ENCODE measurements at places on chromosomes 2 and 18.

- no peak for DNase-seq
- no peak overlapping the region for H3K27ac ChIP-seq
- no peak overlapping the region for H3K4me3 ChIP-seq
- no peaks in the 10 kb centered on the region for H3K27me3 ChIP-seq
- H3K36me3 ChIP-seq = peaks cover 9% of the 10 kb centered on the region
- no peaks in the 10 kb centered on the region for H3K4me1 ChIP-seq
These were observed 145.3 kb upstream of the DAPL1 start for GRCh38 chr2:158649846-158650245.

- no peak for DNase-seq
- H3K4me3 ChIP-seq = no peak overlapping the region
- no peak overlapping the region for H3K27ac ChIP-seq
- H3K36me3 ChIP-seq = peaks cover 59% of the 10 kb centered on the region
- H3K4me1 ChIP-seq = peaks cover 4% of the 10 kb centered on the region
These were observed 3.9 kb downstream of the TTL start for GRCh38 chr2:112485849-112486248.

GRCh38 chr2:101706819-101707177 lies 9.3 kb downstream of the MAP4K4 start:
- H3K4me3 ChIP-seq = no peak overlapping the region
- no peak for DNase-seq
- peaks cover 7% of the 10 kb centered on the region for H3K4me1 ChIP-seq
- H3K27ac ChIP-seq = no peak overlapping the region
- peaks cover 5% of the 10 kb centered on the region for H3K36me3 ChIP-seq
- H3K27me3 ChIP-seq = no peaks in the 10 kb centered on the region

- DNase-seq = no peak
- H3K27me3 ChIP-seq = no peaks in the 10 kb centered on the region
- H3K36me3 ChIP-seq = peaks cover 43% of the 10 kb centered on the region
- peaks cover 4% of the 10 kb centered on the region for H3K4me1 ChIP-seq
- no peak overlapping the region for H3K27ac ChIP-seq
These were observed 23.2 kb downstream of the CENPO start for GRCh38 chr2:24816404-24816803.

DNA sequence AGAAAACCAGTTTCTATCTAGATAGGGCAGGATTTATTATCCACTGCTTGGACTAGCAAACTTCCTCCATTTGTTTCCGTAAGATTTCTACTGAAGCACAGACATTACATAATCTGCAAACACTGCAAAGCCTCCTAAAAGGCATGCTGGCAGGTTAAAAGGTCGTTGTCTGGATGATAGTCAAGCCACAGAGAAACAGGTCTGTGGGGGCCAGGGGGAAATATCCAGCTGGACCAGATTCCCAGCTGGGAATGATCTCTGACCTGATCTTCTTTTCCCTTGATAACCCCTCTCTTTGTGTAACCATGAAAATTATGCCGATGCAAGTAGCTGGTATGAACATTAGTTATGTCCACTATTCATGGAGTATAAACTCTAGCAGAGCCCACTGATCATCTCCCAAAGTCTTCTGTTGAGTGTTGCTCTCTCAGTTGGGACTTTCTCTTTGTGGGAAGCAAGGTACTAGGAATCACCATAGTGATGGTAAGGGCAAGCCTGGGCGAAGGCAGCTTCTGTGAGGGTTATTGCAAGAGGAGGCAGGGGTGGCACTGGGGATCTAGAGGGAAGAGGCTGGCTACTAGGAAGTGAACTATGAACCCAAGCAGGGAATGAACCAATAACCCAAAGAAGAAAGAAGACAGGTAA lies 61.3 kb downstream of the GDF7 start:
- no peaks in the 10 kb centered on the region for H3K27me3 ChIP-seq
- H3K4me3 ChIP-seq = no peak overlapping the region
- H3K36me3 ChIP-seq = peaks cover 1% of the 10 kb centered on the region
- H3K4me1 ChIP-seq = peaks cover 6% of the 10 kb centered on the region

All from neuronal stem cell (in vitro differentiated cells).